Breast epithelium (tissue), 4 donors: ENCODE measurements at places on chromosomes 6 and 20. TPM values are rescaled to one million over a fixed set of nuclear protein-coding genes. Genes with fewer than 3 reads are reported as not detected.

DNA sequence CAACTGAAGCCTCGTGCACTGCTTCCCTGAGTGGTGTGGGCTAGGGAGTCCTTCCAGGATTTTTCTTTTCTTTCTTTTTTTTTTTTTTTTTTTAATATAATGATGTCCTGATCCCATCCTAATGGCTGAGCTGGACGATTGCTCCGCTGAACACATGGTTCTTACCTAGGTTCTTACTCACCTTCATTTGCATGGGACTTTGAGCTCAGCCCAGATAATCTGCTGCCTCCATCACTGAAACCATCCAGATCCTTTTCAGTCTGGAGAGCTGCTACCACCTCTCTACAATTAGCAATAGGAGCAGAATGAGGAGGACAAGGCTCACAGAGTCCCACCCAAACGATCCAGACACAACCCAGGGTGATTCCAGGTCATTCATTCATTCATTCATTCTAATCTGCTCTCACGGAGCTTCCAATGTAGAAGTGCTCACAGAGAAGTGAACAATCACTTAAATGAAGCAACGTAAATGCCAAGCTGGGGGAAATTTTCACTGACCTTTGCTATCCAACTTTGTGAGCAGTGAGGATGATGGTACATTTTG is 246.3 kb upstream of the RREB1 start:
- DNase-seq = no peak

TULP1 gene
- not detected for total RNA-seq

BPIFB2 gene
- 1.0 TPM for total RNA-seq

DNA sequence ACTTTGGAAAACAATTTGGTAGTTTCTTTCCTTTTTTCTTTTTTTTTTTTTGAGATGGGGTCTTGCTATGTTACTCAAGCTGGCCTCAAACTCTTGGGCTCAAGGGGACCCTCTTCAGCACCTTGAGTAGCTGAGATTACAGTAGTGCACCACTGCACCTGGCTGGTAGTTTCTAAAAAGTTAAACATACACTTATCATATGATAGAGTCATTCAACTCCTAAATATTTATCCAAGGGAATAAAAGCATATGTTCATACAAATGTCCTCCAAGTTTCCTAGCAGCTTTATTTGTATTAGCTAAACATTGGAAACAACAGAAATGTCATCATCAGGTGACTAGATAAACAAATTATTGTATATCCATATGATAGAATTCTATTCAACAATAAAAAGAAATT is 213.9 kb downstream of the LRFN2 start:
- no peak for DNase-seq

DNA sequence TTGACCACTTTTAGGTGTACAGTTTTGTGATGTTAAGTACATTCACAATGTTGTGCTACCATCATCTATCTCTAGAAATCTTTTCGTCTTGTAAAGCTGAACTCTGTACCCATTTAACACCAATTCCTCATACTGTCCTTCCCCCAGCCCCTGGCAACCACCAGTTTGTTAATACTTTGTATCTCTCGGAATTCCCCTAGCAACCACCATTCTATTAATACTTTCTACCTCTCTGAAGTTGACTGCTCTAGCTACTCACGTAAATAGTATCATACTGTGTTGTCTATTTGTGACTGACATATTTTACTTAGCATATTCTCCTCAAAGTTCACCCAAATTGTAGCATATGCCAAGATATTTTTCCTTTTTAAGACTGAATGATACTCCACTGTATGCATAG is 82.3 kb upstream of the CLDN20 start:
- no peak for DNase-seq

DNA sequence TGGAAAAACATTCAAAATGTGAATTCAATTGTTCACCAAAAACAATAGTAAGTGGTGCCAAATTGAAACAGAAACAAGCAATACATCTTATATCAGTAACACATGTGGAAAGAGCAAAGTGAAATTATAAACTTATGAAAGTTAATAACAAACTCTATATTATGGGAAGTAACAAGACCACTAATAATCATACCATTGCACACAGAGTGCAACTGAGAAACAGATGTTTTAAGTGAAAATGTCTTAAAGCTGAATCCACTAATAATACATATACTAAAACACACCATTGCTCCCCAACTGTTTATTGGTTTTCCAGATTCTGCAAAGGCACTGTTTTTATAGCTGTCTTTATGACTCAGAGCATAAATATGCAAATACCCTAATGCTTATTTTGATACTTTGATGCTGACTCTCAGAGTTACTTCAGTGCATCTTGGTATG is 292.3 kb downstream of the RFPL4B start:
- DNase-seq = no peak

GRCh38 chr6:135146162-135146934 is 34.8 kb upstream of the MYB start:
- DNase-seq = no peak

- DNase-seq = no peak
Observed at GRCh38 chr6:72642435-72642834, 20.6 kb downstream of the KCNQ5 start.

GRIK2 gene
- not detected for total RNA-seq

EBF4 gene
- total RNA-seq = 1.6 TPM

- DNase-seq = no peak
Observed at GRCh38 chr6:25537349-25538018, 114.5 kb upstream of the SCGN start.

DNA sequence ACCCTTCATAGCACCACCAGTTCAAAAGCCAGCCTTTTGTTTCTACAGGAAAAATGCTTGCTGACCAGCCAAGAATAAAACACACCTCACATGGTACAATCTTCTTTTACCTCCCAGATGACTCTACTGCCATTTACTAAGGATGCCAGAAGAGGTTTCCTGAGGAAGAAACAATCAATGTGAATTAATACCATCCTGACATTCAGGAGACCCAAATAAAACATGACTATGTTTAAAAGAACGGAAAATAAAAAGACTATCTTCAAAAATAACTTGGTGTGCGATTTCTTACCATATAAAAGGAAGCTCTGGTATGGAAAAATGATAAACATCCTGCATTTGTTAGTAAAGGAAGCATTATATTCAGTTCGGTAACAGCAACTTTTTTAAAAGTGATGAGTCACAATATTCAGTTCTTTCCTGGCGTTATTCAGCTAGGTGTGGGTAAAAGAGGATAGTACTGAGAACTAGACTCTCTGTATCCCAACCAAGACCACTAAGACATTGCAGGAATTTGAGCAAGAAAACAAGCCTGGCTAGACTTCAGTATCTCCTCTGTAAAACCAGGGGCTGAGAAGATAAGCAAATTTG is 16.3 kb downstream of the COL21A1 start:
- no peak for DNase-seq

DNA sequence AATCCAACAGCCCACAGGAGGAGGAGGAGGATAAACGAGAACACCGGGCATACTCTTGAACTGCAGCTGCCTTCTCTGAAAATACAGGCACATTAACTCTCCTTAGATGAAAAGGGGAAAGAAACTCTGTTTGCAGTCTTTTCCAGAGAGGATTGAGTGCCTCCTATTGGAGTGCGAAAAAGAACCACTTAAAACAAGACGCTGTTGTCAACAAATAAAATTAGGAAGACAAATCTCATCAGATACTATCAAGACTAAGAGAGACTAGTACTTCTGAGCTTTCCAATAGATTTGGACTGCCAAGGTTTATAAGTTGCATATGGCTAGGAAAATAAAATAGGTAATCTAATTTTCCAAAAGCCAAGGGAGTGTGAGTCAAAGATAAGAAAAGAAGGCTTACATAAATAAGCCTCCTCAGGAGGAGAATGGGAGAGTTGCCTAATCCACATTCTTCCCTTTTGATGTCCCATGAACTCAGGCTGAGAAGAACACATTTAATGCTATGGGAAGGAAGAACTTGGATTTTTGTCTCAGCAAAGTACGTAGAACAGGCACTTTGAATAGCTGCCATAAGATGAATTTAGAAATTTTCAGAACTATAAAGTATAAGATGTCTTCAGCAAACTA is 154.7 kb downstream of the ARHGAP18 start:
- no peak for DNase-seq

GRCh38 chr6:56567501-56567900 is 75.2 kb downstream of the DST start:
- DNase-seq = no peak

TBX18 gene
- 8.8 TPM for total RNA-seq

MOG gene
- total RNA-seq = not detected

DNA sequence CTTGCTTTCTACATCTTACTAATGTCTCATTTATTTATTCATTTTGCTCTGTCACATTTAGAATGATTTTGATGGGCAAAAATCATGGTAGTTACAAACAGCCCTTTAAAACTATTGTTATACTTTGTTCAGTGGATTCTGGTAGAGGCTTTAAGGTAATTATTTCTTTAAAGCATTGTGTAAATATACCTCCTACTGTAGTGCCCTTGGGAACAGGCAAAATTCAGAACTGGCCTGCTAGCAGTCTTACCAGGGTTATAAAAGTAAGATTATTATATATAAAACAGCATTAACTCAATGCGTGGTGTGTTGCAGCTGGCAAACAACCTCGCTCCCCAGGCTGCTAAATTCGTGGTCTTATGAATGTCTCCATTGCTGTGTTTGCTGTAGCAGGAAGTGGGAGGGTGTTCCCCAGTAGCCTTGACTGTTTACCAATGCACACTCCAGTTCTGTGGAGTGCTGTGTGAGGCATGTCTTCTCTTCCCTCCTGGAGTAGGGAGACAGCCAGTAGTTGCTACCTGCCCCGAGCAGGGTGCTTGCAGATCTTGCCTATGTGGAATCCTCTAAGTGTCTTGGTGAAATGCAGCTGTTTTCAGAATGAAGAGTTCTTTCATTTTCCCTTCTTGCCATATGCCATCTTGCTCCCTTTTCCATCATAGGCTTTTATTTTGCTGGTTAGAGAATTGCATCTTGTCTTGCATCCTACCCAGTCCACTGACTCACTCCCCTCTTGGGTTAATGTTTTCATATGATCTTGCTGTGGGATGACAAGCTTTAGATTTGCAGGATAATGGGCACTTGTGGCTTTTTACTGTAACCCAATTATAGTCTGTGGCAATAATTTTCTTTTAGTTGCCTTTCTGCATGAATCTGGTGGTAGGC is 45.3 kb downstream of the IGF2R start:
- DNase-seq = no peak

- DNase-seq = no peak
Observed at GRCh38 chr6:90005048-90005827, 111.0 kb downstream of the GJA10 start.

DNA sequence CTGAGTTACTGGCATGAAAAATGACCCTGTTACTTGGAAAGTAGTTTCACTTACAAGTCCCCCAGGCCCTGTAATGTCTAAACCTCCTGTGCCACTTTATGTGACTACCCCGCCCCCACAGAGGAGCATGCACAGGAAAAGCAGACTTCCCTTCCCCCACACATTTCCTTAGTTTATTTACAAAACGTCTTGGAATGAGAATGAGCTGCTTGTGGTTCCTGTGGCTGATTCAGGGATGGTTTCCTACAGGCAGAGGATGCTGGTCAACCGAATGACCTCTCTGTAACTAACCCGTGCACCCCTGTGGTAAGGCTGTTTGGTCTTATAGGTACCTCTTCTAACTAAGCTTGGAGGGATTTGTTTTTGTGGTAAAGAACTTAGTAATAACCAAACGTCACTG is 28.5 kb downstream of the RSPO3 start:
- DNase-seq = no peak

DNA sequence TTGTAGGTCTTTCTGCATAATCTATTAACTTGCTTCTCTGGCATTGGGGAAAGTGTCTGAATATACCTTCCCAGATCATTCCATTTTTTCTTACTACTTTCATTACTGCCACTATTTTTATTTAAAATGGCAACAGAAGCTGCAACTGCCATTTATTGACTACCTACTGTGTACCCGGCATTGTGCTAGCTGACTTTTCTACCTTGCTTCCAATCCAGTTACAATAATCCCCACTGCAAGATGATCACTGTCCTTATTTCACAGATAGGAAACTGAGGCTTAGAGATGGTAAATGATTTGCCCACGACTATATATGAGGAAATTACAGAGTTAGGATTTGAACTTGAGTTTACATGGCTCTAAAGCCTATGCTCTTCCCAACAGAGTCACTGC is 129.0 kb downstream of the MAP3K7 start:
- DNase-seq = no peak
